ENCODE measurements at places on chromosomes 3 and 15.

DNA sequence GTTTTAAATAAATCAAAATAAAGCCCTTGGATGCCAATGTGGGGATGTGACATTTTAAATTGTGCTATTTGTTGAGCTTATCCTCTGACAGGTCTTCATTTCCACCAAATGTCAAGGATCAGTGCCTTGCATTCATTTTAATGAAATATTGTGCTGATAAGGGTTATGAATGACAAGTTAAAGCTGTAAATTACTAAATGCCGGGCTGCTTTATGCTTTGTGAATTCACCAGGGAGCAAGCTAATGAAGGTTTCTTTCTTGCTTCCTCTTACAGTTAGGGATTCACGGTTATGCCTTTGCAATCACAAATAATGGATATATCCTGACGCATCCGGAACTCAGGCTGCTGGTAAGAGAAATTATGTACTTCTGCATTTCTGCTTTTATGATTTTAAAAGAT, 81.7 kb downstream of the LRTM1 start:
- no peak for DNase-seq

DNA sequence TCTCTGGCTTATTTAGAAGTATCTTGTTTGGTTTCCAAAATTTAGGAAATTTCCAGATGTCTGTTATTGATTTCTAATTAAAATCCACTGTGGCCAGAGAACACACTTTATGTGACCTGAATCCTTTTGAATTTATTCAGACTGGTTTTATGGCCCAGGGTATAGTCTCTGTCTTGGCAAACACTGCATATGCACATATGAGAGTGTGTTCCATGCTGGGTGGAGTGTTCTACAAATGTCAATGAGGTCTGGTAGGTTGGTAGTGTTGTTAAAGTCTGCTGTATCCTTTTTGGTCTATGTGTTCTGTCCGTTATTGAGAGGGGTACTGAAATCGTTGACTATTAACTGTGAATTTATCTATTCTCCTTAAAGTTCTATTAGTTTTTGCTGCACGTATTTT, 30.2 kb downstream of the PGPEP1L start:
- DNase-seq = no peak

GRCh38 chr3:131361464-131362421, 19.8 kb upstream of the NUDT16 start:
- DNase-seq = peak; percentile 73

DNA sequence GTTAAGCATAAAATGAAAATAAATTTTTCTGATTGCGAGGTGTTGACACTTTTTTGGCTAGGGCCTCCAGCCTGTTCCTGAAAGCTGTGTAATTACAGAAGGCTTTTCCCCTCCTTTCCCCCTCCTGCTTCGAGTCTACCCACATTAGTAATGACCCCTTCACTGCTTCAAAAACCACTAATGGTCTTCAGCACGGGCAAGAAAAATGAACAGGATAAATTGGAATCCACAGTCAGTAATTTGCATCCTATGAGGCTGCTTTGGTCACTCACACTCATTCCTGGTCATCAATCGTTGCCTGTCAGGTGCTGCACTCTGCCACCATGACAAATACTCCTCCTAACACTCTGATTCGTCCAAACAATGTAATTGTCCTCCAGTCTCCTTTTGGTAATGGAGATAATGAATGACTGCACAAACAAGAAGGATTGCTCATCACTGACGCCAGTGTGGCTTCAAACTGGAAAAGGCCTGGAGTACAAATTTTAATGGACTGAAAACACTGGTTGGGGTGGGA, 148.6 kb downstream of the MEIS2 start:
- DNase-seq = no peak

DNA sequence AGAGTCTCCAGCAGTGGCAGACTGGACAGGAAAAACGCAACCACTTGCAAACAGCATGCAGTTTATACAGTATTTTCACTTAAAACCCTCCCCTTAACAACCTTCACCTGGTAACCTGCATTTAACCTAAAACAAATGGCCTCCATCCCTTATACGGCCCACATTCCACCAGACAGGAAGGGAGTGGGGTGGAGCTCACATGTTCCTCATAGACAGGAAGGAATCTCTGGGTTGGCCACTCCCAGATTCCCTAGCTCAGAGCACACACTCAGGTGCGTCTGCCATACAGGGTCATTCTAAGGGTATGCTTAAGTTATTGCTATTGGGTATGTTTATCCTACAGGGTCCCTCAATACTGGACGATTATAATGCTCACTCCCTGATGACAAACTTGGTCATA, 16.8 kb upstream of the ABHD2 start:
- DNase-seq = no peak

- no peak for DNase-seq
These were observed 215.8 kb downstream of the KCNH8 start for GRCh38 chr3:19364148-19364547.

DNA sequence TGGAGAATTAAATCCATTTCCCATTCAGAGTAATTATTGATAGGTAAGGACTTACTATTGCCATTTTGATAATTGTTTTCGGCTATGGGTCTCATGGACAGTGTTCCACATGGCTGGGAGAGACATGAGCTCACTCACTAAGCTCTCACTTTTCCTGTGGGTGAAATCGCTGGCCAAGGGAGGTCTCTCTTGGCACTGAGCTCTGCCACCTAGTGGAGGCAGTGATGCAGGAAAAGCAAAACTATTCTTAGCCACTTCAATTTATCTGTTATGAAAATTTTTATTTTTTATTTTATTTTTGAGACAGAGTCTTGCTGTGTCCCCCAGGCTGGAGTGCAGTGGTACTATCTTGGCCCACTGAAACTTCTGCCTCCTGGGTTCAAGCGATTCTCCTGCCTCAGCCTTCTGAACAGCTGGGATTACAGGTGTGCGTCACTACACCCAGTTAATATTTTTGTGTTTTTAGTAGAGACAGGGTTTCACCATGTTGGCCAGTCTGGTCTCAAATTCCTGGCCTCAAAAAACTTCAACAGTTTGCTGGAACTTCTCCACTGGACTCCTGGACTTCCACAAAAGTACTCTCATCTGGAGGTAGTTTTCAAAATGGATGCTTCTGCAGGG, 4.7 kb upstream of the RNF13 start:
- DNase-seq = no peak

GRCh38 chr3:192636517-192637444, 90.6 kb downstream of the FGF12 start:
- no peak for DNase-seq

DNA sequence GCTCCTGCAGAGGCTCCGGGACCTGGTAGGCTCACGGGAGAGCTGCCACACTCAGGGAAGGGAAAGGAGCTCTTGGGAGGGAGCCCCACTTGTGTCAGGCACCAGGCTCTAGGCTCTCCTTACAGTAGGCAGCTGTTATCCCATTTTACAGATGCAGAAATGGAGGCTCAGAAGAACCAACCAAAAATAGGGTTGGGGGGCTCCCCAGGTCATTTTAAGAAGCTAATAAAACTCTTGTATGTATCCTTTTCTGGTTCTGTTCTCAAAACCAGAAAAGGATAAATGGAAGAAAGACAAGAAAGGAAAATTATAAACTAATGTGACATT, 23.5 kb upstream of the GP9 start:
- DNase-seq = no peak

GRCh38 chr3:50749822-50750221, 75.1 kb downstream of the DOCK3 start:
- no peak for DNase-seq

DNA sequence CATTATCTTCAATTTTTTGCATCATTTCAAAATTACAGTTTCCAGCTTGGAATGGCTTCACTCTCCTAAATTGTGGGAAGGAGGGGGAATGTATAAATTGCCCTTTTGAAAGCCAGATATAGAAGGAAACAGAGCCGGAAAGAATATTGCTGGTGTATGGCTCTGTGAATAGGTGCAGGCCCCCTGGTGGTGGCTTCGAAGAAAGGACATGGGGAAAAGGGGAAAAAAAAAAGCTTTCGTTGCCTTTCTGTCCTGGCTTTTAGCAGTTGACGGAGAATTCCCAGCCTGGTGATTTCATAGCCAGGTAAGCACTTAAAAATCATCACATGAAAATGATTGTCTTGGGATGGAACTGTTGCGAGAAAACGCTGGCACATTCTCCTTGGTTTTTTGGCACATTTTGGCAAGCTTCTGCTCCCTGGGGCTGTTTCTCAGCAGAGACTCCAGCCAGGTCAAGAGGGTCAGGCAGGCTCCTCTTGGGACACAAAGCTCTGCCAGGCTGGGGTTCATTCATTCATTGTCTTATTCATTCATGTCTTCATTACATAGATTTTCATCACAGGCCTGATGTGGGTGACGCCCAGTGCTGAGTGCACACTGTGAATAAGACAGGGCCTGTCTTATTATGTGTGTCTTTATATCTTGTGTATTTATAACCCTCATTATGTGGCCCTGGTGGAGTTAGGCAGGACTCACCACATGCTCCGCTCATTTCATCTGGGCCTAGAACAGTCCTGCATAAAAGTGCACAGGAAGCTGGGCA, 300.0 kb upstream of the TPM1 start:
- no peak for DNase-seq

DNA sequence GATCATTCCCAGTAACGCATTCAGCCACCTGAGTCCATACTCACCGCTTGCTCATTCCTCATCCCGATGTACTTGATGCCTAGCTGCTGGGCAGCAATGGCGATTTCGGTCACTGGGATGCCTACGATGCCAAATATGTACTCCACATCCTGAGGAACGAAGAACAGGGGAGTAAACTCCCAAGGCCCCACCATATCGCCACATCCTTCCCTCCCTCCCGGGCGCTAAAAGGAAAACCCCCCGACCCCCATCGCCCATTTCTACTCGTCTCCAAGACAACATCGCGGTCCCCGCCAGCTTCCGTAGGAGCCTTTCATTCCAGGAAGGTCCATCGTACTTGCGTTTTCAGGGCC, 347 bp downstream of the HACL1 start:
- no peak for DNase-seq

DNA sequence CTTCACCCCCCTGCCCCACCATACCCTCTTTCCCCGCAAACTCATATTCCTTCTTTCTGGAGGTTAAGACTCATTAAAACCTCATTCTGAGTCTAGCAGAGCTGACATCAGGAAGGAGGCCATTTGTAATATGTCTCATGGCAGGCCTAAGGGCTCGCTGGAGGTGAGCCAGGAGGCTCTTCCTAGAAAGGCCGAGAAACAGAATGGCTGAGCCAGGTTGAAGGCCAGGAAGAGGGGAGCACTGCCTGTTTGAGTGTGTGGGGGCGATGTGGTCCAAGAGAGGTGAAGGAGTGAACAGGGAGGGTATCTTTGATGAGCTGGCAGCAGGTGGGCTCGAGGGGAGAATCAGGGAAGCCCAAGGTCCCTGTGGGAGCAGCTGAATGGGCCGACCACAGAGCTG, 317.3 kb downstream of the TLE3 start:
- no peak for DNase-seq

DNA sequence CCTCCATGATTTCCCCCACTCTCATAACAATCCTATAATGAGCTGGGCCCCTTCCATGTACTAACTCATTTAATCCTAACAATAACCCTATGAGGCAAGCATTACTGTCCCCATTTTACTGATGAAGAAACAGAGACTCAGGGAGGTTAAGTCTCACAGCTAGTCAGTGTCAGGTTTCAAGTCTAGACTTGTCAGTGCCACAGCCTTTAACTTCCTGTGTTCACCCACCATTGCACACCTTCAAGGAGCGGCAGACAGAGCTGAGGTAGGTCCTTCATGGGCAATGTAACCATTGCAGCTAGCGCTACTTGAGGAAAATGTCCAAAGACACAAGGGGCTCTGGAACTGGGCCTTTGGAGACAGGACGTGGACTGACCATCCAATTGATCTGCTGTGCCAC, 105.8 kb upstream of the CTNNB1 start:
- DNase-seq = no peak

- DNase-seq = no peak
These were observed 803.5 kb downstream of the PLOD2 start for GRCh38 chr3:145357453-145357852.

DNA sequence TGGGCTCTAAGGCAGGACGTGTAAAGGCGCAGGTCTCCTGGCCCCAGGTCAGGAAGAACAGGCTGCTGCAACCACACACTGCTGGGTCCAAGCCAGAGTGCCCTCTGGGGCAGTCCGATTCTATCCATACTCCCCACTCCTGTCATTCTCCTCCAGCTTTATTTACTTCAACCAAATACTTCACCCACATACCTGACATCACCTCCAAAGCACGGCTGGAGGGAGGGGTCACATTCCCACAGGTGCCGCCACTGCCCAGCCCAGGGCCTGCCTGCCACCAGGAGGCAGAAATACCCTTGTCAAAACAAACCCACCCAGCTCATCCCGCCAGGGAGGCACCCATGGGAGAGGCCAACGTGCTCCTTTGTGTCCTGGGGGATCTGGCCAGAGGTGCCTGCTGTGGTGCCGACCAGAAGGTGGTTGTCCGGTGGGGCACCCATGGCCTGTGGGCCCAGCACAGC, 100.4 kb downstream of the DAPK2 start:
- DNase-seq = peak; percentile 92

- no peak for DNase-seq
These were observed 60.4 kb downstream of the ARIH1 start for GRCh38 chr15:72534523-72534922.

GRCh38 chr15:64090527-64090926, 3.1 kb downstream of the CIAO2A start:
- DNase-seq = no peak

GRCh38 chr3:102790747-102791325, 356.0 kb downstream of the ZPLD1 start:
- no peak for DNase-seq

DNA sequence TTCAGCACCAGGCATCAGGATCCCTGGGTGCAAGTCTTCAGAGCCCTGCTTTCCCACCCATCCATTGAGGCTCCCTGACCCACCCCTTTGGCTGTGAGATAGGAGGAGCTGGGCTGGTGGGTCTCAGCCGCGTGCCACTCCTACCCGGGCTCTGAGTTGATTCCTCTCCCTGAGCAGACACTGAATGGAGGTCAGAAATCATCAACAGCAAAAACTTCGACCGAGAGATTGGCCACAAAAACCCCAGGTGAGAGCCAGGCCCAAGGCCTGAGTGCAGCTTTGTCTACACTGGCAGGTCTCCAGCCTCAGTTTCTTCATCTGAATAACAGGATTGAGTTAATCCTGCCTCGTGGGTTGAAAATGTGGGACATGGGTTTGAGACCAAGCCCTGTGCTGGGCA, 7.8 kb downstream of the TMEM43 start:
- no peak for DNase-seq

- no peak for DNase-seq
These were observed 506.9 kb upstream of the NECTIN3 start for GRCh38 chr3:110564674-110565073.

- no peak for DNase-seq
These were observed 73.6 kb upstream of the TCF12 start for GRCh38 chr15:56844892-56845291.

DNA sequence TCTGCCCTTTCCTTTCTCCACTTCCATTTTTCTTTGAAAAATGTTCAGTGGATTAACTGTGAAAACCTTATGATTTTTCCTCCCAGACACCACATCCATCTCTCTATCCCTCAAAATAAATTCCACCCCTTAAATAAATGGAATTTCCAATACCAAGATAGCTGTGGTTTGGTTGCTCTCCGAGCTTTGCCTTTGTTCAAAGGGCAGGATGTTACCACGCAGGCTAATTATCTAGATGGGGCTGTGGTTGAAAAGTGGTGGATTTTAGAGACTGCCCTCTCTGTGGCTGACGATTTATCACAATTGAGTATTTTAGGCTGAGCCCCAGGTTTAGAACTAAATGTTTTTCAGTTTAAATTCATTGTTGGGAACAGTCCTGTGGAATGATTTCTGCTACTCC, 36.9 kb upstream of the CMSS1 start:
- no peak for DNase-seq

GRCh38 chr15:22871481-22872086, 33.1 kb downstream of the NIPA2 start:
- DNase-seq = no peak

- no peak for DNase-seq
These were observed 896.0 kb downstream of the MCTP2 start for GRCh38 chr15:95127356-95127755.
